PC-9 (cell line): ENCODE measurements at places on chromosomes 1 and 21. TPM values are rescaled to one million over a fixed set of nuclear protein-coding genes. Genes with fewer than 3 reads are reported as not detected.
A peak's percentile ranks its signal among the peaks of the same experiment; 100 is the strongest.

DNA sequence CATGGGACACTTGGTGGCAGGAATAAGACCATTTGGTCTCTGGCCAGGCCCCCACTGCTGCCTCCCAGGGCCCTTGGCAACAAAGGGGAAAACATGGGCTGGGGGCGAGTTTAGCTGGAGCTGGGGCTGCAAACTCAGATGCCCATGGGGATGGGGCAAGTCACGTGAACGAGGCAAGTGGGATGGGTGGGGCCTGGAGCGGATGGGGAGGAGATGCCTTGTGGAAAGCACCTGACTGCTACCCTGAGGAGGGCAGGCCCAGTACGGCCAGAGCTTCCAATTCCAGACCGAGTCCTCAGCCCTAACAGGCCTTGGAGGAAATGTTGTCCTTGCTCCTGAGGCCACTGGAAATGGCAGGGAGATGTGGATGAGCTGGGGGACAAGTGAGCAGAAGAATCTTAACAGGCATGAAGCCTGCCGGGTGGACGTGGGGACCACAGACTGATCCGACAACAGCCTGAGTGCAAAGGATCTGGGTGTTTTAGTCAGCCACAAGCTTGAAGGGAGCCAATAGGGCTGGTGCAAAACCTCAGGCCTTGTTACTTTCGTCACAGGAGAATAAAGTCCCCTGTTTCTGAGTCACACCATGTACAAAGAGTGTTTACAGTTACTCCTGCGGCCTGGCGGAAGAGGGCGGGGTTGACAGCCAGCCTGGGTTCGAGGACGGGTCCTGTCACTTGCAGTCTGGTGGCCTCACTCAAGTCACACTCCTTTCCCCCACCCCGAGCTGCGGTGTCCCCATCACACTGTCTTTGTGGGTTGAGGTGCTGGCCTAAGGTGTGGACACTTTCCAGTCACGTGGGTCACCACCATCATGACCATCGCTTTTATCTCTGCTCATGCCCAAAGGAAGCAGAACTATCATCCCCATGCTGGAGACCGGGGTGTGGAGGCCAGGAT is 19.1 kb downstream of the RUNX3 start:
- no peak for DNase-seq
- no peaks in the 10 kb centered on the region for H3K36me3 ChIP-seq
- H3K27me3 ChIP-seq: no peaks in the 10 kb centered on the region
- no peaks in the 10 kb centered on the region for H3K4me1 ChIP-seq
- no peak overlapping the region for H3K4me3 ChIP-seq

GRCh38 chr1:214720561-214720960 is 117.6 kb downstream of the CENPF start:
- H3K27ac ChIP-seq: no peak overlapping the region
- DNase-seq: no peak
- H3K4me1 ChIP-seq: no peaks in the 10 kb centered on the region
- H3K27me3 ChIP-seq: no peaks in the 10 kb centered on the region
- H3K36me3 ChIP-seq: no peaks in the 10 kb centered on the region

- no peak overlapping the region for H3K4me3 ChIP-seq
- no peaks in the 10 kb centered on the region for H3K27me3 ChIP-seq
- H3K4me1 ChIP-seq: peaks cover 6% of the 10 kb centered on the region; the same call in 1 of the 2 replicates
Measured at GRCh38 chr1:203985044-203985443, 87.9 kb upstream of the SOX13 start.

DNA sequence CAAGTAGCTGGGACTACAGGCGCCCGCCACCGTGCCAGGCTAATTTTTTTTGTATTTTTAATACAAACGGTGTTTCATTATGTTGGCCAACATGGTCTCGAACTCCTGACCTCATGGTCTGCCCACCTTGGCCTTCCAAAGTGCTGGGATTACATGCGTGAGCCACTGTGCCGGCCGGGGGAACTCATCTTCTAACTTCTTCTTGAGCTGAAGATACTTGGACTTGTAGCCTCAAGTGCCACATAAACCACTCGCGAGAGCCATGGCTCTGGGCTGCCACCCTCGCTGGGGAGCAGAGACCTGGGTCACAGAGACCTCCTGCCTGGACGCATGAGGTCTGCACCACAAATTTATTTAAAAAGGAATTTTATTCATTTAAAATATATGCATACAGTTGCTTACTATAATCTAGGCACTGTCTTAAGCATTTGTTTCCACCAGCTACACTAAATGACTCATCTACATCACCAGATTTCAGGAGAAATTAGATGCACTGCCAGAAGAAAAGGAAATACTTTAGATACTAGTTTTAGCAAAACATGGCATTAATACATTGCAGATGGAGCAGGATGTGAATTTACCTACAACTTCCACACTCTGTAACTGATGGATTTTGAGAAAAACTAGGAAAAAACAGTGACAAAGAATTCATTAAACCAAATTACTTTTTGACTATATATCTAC is 29.9 kb upstream of the PUM1 start:
- H3K36me3 ChIP-seq: no peaks in the 10 kb centered on the region
- H3K27ac ChIP-seq: no peak overlapping the region
- no peak for DNase-seq
- H3K4me3 ChIP-seq: no peak overlapping the region
- H3K27me3 ChIP-seq: no peaks in the 10 kb centered on the region

GRCh38 chr1:17059391-17060305 is 5.8 kb upstream of the SDHB start:
- peak; percentile 66 for DNase-seq
- no peak overlapping the region for H3K4me3 ChIP-seq
- no peaks in the 10 kb centered on the region for H3K4me1 ChIP-seq
- no peak overlapping the region for H3K27ac ChIP-seq
- no peaks in the 10 kb centered on the region for H3K27me3 ChIP-seq
- no peaks in the 10 kb centered on the region for H3K36me3 ChIP-seq

GRCh38 chr21:36551731-36552433 is 72.0 kb upstream of the CLDN14 start:
- no peaks in the 10 kb centered on the region for H3K27me3 ChIP-seq
- no peak overlapping the region for H3K27ac ChIP-seq
- H3K36me3 ChIP-seq: no peaks in the 10 kb centered on the region
- H3K4me1 ChIP-seq: no peaks in the 10 kb centered on the region

GRCh38 chr1:207049974-207050391 is 1.0 kb downstream of the YOD1 start:
- no peak for DNase-seq
- peak overlapping the region; percentile 93 for H3K4me3 ChIP-seq
- peaks cover 45% of the 10 kb centered on the region for H3K36me3 ChIP-seq

- no peak for DNase-seq
- H3K4me3 ChIP-seq: no peak overlapping the region
- H3K36me3 ChIP-seq: no peaks in the 10 kb centered on the region; the same call in 1 of the 2 replicates
- H3K4me1 ChIP-seq: no peaks in the 10 kb centered on the region
Measured at GRCh38 chr21:44050276-44050675, 38.2 kb downstream of the TRAPPC10 start.

DNA sequence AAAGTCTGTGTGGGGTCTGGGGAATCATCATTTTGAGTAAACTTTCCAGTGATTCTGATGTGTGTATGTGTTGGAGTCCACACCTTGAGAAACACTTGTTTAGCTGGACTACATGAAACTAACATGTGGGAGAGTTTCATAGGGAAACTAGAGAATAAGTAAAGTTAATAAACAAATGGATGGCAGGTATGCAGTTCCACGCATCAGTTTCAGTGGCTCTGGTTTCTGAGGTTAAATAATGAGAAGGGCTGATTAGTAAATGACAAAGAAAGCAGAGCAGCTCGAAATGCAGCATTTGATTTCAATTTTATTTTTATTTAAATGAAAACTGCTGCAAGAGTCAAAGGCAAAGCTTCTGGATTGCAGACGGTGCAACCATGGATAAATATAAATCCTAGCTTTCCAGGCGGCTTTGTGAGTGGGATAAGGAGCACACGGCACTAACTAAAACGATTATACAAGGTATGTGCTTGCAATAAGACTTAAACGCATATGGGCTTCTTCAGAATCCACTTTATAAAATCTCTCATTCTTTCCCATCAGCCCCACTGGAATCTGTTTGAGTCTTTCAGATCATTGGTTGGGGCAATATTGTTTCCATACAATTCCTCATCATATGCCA is 310.7 kb downstream of the PLPP3 start:
- no peak overlapping the region for H3K4me3 ChIP-seq
- H3K27ac ChIP-seq: no peak overlapping the region
- H3K27me3 ChIP-seq: no peaks in the 10 kb centered on the region
- H3K4me1 ChIP-seq: no peaks in the 10 kb centered on the region
- DNase-seq: no peak

DNA sequence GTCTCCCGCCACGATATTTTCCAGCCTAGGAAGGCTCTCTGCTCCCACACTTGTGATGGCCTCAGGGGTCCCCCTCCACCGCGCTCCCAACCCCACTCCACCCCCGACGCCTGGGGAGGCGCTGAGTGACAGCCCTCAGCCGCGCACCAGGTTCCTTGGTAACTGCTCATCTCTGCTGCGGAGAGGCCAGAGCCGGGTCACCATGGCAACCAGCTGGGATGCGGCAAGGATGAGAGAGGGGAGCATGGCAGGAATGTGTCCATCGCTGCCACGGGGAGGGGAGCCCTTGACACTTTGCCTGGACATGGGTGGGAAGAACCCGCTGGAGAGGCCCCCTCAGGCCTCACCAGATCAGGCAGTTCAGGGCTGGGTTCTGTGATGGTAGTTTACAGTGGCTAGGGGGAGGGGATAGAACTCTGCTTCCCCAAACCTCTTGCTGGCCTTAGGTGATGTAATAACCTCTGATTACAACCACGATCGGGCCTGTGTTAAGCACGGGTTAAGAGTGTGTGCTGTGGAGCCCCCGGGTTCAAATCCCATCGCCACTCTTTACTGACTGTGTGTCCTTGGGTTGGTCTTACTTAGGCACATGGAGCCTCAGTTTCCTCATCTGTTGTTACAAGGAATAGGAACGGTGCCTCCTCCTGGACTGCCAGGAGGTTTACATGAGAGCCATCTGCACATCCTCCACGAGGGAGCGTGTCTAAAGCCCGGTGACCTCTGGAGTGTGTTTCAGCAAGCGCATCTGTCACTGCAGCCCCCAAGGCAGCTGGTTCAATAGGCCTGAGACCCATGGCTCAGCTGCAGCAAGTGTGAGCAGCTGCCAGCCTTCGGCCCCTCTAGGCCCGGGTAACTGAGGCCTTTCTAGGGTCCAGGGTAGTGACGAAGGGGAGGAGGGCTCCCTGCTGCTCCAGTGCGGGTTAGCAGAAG is 6.3 kb downstream of the KIF17 start:
- no peaks in the 10 kb centered on the region for H3K27me3 ChIP-seq
- no peaks in the 10 kb centered on the region for H3K4me1 ChIP-seq
- no peak overlapping the region for H3K27ac ChIP-seq
- no peak overlapping the region for H3K4me3 ChIP-seq
- no peak for DNase-seq

- no peaks in the 10 kb centered on the region for H3K27me3 ChIP-seq
- no peak within 1 kb of the TSS for H3K27ac ChIP-seq
- DNase-seq: no peak
- no peaks in the 10 kb centered on the region for H3K36me3 ChIP-seq
Measured at GRCh38 chr1:84892705-84893618, at the start of gene LPAR3. Gene LPAR3 (minus strand): TSS chr1:84893206. CDS start chr1:84866120, 27,086 bp downstream.

- H3K4me1 ChIP-seq: no peaks in the 10 kb centered on the region
- H3K27me3 ChIP-seq: no peaks in the 10 kb centered on the region
- H3K4me3 ChIP-seq: no peak overlapping the region
- no peaks in the 10 kb centered on the region for H3K36me3 ChIP-seq
- no peak for DNase-seq
- no peak overlapping the region for H3K27ac ChIP-seq
Measured at GRCh38 chr1:66033781-66034180, 241.1 kb downstream of the PDE4B start.

DNA sequence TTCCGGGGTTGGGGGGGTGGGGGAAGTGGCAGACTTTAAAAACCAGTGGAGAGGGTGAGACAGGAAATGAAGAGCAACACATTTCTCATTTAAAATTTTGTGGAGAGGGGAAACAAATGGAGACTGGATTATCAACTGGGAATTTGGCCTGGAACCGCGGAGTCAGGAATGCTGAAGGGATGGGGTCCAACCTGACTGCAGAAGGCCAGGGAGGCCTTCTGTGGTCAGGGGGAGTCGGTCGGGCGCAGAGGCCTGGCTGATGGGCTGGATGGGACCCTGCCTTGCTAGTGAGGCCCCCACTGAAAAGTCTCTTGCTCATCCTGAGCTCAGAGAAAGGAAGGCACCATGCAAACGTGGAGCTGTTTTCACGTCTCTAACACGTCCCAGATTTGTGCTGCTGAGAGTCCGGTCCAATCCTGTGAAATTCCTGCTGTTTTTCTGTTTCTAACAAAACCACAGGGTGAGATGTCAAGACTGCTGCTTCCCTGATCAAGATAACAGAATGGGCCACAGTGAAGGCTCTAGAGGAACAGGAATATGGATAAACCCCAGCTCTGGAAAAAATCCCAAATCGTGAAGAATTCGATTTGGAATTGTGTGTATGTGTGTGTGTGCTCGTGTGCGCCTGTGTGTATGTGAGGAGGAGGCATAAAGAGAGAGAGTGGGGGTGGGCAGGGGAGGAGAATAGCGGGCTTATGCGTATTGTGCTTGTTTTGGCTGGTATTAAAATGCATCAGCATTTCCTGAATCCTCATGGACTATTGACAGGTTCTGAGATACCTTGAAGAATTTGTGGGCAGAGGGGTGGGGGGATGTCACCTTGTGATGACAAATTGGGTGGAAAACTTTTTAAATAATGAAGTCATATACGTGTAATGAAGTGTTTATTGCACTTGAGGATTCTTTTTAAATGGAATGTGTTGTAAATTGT is 117.4 kb downstream of the NGF start:
- H3K27ac ChIP-seq: no peak overlapping the region
- H3K27me3 ChIP-seq: no peaks in the 10 kb centered on the region
- H3K36me3 ChIP-seq: no peaks in the 10 kb centered on the region
- H3K4me1 ChIP-seq: peaks cover 62% of the 10 kb centered on the region
- H3K4me3 ChIP-seq: no peak overlapping the region
- DNase-seq: no peak

GRCh38 chr1:202324646-202325045 is 17.1 kb downstream of the UBE2T start:
- H3K4me3 ChIP-seq: no peak overlapping the region
- no peaks in the 10 kb centered on the region; the same call in 1 of the 2 replicates for H3K36me3 ChIP-seq
- H3K4me1 ChIP-seq: no peaks in the 10 kb centered on the region
- H3K27me3 ChIP-seq: no peaks in the 10 kb centered on the region
- no peak for DNase-seq

- H3K27me3 ChIP-seq: no peaks in the 10 kb centered on the region
- no peaks in the 10 kb centered on the region for H3K36me3 ChIP-seq
- DNase-seq: no peak
- H3K27ac ChIP-seq: no peak overlapping the region
- H3K4me1 ChIP-seq: no peaks in the 10 kb centered on the region
Measured at GRCh38 chr1:22117238-22117637, 25.7 kb downstream of the WNT4 start.

Gene OR2T35
- total RNA-seq: not detected in 2 replicates

Gene ARHGEF16
- 25.1 and 29.1 TPM in 2 replicates for total RNA-seq

Gene ADAMTSL4
- 67.9 and 76.7 TPM in 2 replicates for total RNA-seq

Gene BATF3
- 0.50 and 1.3 TPM in 2 replicates for total RNA-seq
